ENCODE measurements at places on chromosomes 4 and X.

DNA sequence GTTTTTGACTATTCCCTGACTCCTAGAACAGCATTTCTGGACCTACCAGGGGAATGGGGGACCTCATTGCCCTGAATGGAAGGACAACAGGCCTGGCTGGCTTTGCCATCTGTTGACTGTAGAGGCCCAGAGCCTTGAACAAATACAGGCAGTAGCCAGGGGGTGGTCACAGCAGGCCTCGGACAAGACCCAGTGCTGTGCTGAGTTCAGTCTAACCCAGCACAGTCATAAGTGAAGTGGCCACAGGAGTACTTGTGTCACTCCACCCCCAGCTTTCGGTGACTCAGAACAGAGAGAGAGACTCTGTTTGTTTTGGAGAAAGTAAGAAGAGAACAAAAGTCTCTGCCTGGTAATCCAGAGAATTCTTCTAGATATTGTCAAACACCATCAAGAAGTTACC, 310.0 kb downstream of the PRR32 start:
- DNase-seq = no peak

DNA sequence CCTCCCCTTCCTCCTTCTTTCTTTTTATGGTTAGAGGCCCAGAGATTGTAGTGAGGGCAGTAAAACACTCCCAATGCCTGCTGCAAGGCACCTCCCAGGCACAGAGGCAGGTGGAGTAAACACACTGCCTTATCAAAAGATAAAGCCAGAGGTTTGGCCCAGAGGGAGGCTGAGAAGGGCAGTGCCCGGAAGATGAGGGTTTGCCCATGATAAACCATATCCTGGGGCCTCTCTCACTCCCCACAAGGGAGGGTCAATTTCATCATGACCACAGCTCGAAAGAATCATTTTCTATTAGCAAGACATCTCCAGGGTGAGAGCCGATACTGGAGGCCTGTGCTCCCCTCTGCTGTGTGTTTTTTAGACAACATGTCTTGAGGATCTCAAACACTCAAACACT, 98.5 kb upstream of the FAM9C start:
- DNase-seq = no peak

DNA sequence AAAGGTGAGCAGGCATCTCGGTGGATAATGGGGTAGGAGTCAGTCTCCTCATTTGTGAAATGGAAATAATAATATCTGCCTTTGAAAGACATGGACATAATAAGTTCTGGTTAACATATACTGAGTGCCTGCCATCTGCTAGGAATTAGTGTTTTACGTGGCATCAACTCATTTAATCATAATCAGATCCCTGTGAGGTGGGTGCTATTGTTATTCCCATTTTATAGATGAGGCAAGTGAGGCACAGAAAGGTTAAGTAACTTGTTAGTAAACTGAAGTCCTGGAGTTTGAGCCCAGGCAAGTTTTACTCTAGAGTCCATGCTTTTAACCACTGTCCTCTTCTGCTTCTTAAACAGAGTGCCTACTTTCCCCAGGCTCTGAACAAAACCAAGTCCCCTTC, 7.5 kb downstream of the CCDC120 start:
- no peak for DNase-seq

DNA sequence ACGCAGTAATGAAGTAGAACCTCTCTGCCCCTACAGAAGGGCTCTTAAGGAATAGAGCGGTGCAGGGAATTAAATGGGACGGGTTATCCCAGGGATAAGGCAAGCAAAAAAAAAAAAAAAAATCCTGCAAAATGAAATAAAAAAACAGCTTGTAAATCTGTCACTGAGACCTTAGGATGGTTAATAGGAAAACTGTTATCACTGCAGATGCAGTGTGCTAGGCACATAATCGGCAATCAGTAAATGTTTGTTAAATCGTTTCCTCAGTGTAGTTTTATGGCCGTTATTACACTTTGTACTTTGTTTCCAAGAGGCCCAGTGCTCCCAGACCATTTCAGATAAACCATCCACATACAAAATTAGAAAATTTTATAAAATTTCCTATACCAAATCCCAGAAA, 1.0 kb downstream of the HNRNPH2 start:
- DNase-seq = no peak

- no peak for DNase-seq
These were observed 93.2 kb upstream of the JADE1 start for GRCh38 chr4:128716338-128716737.
